ENCODE measurements at places on chromosomes 13 and 19. TPM values are rescaled to one million over a fixed set of nuclear protein-coding genes. Genes with fewer than 3 reads are reported as not detected.

KLK4 gene
- not detected for total RNA-seq

- no peak for DNase-seq
These were observed 212.7 kb upstream of the MIR17HG start for GRCh38 chr13:91134803-91135184.

BICRA gene
- total RNA-seq, result 20.2 TPM

GRCh38 chr13:107644136-107644535, 571.2 kb downstream of the LIG4 start:
- no peak for DNase-seq

- no peak for DNase-seq
These were observed 81.2 kb downstream of the STARD13 start for GRCh38 chr13:33204130-33204927.

DNA sequence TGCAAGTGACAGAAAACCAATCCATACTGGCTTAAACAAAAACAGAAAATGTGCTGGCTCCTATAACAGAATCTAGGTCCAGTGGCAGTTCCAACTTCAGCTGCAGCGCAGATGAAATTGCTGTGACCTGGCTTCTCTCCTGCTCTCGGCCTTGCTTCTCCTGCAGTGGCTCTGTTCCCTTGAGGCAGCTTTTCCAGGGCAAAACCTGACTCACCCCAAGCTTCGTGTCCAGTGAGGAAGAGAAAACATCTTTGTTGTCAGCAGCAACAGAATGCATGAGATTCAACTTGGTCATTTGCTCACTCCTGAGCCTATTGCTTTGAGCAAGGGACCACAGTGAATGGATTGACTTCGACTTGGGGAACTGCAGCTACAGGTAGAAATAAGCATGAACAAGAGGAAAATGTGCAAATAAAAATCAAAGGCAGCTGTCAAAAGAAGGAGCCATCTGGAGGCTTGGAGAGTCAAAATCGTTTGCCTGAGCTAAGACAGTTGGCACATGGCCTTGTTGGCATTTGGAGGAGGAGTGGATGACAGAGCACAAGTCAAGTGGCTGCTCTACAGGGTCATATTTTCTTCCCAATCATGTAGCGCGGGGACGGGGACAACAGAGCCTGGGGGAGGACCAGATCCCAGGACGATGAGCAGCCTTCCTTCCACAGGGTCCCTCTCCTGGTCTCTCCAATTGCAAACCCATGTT, 523.4 kb downstream of the FGF9 start:
- DNase-seq, result no peak

DNA sequence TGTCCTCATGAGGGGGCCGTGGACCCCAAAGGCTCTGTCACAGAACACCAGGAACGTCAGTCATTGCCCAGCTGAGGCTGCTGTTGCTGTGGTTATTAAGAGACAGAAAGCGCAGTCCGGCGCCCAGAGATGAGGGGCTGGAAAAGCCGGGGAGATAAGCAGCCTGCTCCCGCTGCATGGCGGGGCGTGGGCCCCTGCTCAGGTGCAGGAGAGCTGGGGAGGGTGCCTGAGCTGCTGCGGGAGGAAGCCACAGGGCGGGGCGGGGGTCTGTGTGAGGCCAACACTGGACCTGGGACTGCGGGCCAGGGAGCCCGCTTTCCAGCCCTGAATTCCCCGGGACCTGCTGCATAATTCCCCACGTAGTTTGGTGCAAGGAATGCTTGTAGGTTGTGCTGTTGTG, 11.3 kb downstream of the SOX1 start:
- DNase-seq, result no peak

GARRE1 gene
- 14.4 TPM for total RNA-seq

- no peak for DNase-seq
These were observed 614.2 kb downstream of the DCT start for GRCh38 chr13:93865235-93865634.

- no peak for DNase-seq
These were observed 541.4 kb upstream of the SLITRK5 start for GRCh38 chr13:87129602-87130300.

DNA sequence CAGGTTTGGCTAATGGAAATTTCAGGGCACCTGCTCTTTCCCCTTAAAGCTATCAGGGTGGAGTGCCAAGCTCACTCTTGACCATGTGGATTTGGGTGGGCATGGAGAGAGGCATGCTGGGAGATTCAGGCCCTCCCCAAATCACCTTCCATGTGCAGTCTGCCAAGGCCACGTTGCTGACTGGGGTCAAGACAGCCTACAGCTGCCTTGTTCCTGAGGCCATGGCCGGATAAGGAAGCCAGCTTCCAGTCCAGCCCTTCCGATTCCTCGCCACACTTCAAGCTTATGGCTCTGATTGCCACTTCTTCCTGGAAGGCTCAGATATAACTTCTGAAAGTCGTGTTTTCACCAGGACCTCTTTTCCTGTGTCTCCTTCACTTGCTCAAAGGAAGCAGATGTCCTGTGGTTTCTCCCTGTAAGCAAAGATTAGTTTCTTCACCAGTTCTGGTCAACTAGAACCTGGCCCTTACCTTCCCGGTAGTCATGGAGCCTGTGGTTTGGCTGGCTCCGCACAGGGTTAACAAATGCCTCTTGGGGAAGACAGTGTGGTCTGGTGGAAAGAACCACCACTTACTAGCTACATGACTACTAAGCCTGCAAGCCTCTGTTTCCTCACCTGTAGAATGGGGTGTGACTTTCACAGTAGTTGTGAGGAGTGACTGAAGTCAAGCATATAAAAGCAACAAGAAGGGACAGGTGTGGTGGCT, 16.1 kb upstream of the TPT1 start:
- no peak for DNase-seq

GRCh38 chr19:28577666-28578065, 635.3 kb downstream of the UQCRFS1 start:
- DNase-seq, result no peak

PDX1 gene
- not detected for total RNA-seq

DNA sequence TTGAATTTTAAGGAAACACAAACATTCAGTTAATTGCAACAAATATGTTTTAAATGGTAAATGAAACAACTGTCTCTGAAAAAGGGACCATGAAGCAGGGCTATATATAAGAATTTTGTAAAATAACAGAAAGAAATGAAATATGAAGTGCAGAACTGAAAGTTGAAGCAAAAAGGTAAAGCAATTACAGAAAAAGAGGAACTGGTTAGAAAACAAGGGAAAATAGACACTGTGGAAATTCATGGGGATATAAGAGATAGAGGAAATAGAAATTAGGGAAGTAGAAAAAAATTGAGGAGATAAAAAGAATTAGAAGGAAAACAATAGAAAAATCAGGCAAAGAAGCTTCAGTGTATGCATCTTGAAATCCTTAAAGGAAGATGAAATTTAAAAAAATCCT, 40.0 kb upstream of the TDRD3 start:
- DNase-seq, result no peak

SLITRK5 gene
- total RNA-seq, result under 0.01 TPM

GRCh38 chr13:51050021-51050830, 60.8 kb downstream of the C13orf42 start:
- no peak for DNase-seq

DNA sequence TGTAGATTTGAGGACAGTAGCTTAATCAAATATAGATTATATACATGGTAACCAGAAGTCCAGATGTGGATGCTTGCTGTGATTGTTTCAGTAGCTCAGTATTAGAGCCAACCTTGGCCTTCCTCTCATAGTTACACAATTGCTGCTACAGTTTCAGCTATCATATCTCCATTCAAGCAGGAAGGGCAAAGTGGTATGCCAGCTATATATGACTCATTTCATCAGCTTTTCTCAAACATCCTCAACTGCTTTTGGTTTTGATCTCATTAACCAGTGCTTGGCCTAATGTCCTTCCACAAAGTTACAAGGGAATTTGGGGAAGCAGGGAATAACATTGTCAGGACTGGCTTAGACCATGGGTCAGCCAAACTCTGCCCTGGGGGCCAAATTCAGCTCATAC, 73.0 kb upstream of the MAB21L1 start:
- DNase-seq, result no peak

TEX29 gene
- 0.93 TPM for total RNA-seq

- DNase-seq, result no peak
These were observed 6.2 kb downstream of the GNA11 start for GRCh38 chr19:3100331-3100730.

GRCh38 chr13:113184568-113185440, 23.7 kb downstream of the PCID2 start:
- DNase-seq, result peak; percentile 57

- no peak for DNase-seq
These were observed 34.1 kb downstream of the SUGP2 start for GRCh38 chr19:18999016-18999758.

DNA sequence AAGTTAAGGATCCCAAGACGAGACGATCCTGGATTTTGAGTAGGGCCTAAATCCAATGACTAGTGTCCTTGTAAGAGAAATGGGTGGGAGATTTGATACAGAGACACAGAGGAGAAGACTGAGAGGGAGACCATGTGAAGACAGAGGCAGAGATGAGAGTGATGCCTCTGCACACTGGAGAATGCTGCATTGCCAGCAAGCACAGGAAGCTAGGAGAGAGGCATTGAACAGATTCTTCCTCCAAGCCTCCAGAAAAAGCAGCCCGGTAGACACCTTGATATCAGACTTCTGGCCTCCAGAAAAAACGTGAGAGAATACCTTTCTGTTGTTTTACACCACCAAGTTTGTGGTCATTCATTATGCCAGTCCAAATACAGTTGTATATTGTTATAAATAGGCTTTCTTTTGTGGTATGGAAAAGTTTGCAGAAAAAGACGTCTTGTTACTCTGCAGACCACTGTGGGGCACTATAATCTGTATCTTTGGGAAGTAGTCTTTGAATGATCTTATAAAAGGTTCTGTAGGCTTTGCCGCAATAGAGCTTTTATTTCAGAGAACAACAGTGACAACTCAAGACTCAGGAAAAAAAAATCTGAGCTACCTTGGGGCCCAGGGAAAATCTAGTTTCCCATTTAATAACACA, 17.9 kb upstream of the RFC3 start:
- no peak for DNase-seq

DNA sequence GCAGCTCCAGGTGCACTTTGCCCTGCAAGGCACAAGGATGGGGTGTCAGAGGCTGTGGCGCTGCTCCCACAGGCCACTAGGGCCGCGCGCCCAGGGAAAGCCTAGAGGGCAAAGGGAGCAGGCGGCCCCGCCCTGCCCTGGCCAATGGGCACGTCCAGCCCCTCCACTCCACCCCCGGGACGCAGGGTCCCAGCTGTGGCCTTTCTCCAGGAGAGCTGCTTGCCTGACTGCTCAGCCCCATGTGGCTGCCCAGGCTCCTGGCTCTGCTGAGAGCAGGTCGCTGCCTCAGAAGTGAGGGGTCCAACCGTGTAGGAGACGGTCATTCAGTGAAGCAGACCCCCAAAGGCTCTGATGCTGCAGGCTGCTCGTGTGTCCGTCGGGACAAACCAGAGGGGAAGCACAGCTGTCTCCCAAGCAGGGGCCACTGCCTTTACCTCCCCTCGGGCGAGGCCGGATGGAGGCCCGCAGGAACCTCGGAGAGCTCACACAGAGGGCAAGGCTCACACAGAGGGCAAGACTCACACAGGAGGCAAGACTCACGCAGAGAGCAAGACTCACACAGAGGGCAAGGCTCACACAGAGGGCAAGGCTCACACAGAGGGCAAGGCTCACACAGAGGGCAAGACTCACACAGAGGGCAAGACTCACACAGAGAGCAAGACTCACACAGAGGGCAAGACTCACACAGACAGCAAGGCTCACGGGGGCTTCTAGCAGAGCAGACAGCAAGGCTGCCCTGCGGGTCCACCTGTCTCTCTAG, 56.2 kb upstream of the C13orf46 start:
- no peak for DNase-seq

C19orf47 gene
- total RNA-seq, result 19.0 TPM

- no peak for DNase-seq
These were observed 24.3 kb downstream of the AMER2 start for GRCh38 chr13:25147638-25148401.

SLC10A2 gene
- total RNA-seq, result not detected

- peak; percentile 33 for DNase-seq
These were observed 26.0 kb upstream of the ZNF331 start for GRCh38 chr19:53511933-53512374.

PLIN4 gene
- not detected for total RNA-seq

DNA sequence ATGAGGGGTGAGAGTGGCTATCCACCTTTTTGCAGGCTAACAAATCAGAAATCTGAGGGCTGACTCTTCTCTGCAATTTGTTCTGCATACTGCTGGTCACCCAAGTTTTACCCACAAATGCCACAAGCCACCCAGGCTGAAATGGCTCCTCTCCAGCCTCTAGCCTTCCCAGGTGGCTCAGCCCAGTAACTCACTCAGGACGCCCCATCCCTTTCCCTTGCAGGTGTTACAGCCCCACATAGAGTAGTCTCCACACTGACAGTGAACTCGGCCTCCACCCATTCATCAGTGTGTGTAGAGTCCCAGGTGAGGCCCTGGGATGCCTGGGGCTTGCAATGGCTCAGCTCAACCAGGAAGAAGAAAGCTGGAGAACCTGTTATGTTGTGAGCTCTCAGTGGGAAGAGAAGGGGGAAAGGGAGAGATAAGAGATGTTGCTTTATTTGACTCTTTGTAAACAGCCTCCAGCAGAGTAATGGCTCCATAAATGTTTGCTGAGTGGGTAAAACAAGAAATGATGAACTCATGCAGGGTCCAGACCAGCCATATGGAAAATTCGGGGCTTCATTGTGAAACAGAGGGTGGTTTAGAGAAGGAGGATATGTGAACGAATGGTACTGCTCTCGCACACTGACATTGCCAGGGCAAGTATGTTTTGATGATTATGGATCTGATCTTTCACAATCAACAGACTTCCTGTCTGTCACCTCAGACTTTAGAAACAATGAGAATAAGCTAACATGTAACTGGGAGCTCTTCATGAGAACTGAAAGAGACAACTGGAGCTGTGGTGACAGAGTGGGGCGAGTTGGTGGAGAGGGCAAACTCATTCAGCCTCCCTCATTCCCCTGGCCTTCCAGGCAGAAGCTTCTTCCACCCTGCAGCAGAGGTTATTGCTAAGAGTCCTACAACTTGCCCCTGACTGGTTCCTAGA, 74.2 kb upstream of the RFC3 start:
- peak; percentile 18 for DNase-seq

- no peak for DNase-seq
These were observed 578.5 kb downstream of the EFNB2 start for GRCh38 chr13:105956921-105957320.

- no peak for DNase-seq
These were observed 381.5 kb downstream of the UQCRFS1 start for GRCh38 chr19:28831462-28831861.

- no peak for DNase-seq
These were observed 202.1 kb downstream of the TBC1D4 start for GRCh38 chr13:75279834-75280369.

DNA sequence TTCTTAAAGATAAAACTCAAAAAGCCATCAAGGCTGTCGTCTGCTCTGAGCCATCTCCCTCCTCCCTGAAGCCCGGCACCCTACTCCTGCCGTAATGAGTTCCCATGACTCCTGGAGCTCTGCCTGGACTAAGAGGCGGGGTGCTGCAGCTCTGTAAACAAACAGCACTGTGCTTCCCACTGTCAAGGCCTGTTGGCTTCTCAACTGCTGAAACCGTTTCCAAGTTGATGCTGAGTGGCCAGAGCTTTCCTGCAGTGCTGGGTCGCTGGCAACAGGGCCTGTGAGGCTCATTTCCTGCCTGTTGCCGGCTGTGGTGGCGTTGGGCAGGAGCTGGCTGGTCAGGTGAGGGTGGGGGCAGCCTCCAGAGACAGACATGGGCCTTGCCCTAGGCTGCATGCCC, 26.7 kb upstream of the ISYNA1 start:
- DNase-seq, result no peak

TPRX1 gene
- total RNA-seq, result not detected

PLEKHA4 gene
- 4.5 TPM for total RNA-seq

ZNF324B gene
- 12.3 TPM for total RNA-seq

Measured in activated CD4-positive, alpha-beta memory T cell treated with anti-CD3 and anti-CD28 coated beads, Interleukin-2, amount 10 ng/mL, durations not matched to agents 7 days and 5 days (primary cell).